ENCODE measurements at places on chromosomes 3 and 15. TPM values are rescaled to one million over a fixed set of nuclear protein-coding genes. Genes with fewer than 3 reads are reported as not detected.

Gene KIF15
- 8.4 TPM for total RNA-seq

Gene DPPA4
- not detected for total RNA-seq

Gene GOLGA6A
- total RNA-seq = 0.13 TPM

Gene DUOXA2
- total RNA-seq = not detected

Gene LRTM1
- total RNA-seq = not detected

Gene MCTP2
- 27.0 TPM for total RNA-seq

Gene ITIH4
- total RNA-seq = 2.7 TPM

Gene TUSC7
- total RNA-seq = not detected

Gene SLC22A14
- total RNA-seq = 0.32 TPM

Gene FGF12
- not detected for total RNA-seq

Gene GPR62
- total RNA-seq = 0.11 TPM

Gene IMPG2
- total RNA-seq = 0.39 TPM

Gene ZNF860
- total RNA-seq = 2.8 TPM

Gene HTR3E
- total RNA-seq = not detected

Gene MFGE8
- 385 TPM for total RNA-seq

Gene CLDN1
- 2.7 TPM for total RNA-seq

Gene GOLGA8Q
- 2.4 TPM for total RNA-seq

Gene CLSTN2
- 11.3 TPM for total RNA-seq

Gene FBXO40
- not detected for total RNA-seq

Gene NANOGP8
- 0.91 TPM for total RNA-seq

Gene RAB6B
- 0.78 TPM for total RNA-seq

All from articular chondrocyte of knee joint (primary cell).